ENCODE measurements at places on chromosomes 6 and 20.

GRCh38 chr6:88761237-88762031 lies 202.0 kb downstream of the RNGTT start:
- DNase-seq = no peak

DNA sequence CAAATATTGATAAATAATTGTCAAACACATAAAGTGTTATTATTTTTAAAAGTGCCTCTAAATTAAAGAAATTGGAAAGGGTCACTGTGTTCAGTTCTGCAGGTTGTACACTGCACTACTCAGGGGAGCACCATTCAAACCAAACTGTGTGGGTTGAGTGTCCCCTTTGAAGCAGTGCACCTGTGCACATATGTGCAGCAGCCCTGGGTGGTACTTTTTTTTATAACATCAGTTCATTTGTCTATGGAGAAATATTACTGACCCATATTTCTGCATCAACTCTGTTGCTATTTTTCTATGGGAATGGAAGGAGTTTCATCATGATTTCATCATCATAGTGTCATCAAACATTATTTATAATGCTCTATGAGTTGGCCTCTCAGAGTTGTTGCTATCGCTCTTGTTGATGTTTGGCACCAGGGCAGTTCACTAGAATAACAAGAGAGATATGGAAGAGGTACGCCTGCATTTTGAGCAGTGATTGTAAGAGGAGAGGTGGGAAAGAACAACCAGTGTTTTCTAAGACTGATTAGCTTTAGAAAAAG lies 457.6 kb downstream of the TFAP2A start:
- no peak for DNase-seq

- DNase-seq = no peak
These were observed 143.7 kb downstream of the TENT5A start for GRCh38 chr6:81608776-81609175.

DNA sequence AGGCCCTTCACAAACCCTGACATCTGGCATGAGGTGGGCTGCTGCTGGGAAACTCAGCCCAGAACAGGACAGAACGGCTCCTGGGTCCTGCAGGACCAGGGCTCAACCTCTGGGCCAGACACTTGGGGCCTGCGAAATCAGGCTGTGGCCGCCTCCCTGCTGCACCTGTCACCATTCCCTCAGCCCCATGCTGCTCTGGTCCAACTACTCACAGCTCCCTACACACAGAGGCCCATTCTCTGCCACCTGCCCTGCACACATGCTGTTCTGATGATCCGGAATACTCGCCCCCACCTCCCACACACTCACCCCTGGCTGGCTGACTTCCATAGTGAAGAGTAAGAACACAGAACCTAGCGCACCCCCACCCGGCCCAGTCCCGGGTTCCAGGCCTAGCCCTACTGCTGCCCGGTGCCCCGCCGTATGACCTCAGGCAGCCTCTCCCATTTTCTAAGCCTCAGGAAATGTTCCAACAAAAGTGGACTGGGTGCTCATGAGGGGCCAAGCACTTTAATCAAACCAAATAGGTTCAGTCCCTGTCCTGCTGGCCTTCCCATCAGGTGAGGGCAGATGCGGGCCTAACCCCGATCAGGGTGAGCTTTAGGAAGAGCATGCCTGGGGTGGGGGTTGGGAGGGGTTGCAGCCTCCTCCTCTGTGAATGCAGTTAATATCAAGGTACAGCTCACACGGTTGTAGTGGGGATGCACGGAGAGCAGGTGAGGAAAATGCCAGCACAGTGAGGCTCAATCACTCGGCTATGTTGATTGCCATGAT lies 3.9 kb downstream of the PEDS1 start:
- no peak for DNase-seq

DNA sequence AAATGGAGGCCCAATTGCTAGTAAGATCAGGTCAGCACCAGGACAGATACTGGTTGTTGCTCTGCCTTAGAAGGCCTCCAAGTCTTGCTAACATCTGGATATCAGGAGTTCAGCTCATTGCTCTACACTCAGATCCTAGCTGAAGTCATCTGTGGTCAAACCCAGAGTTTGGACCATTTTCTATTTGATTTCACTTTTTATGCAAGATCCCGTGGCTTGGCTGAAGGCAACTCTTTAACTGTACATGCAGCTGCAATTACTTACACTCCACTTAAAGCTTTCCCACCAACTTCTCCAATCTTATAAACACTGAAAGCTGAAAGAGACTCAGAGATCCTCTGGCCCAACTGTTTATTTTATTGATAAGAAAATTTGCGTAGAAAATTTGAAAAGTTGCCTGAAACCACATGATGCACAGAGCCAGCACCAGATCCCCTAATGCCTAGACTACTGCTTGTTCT lies 2.7 kb downstream of the SLC17A2 start:
- no peak for DNase-seq

- DNase-seq = no peak
These were observed 514.5 kb upstream of the GJE1 start for GRCh38 chr6:141618180-141618581.

DNA sequence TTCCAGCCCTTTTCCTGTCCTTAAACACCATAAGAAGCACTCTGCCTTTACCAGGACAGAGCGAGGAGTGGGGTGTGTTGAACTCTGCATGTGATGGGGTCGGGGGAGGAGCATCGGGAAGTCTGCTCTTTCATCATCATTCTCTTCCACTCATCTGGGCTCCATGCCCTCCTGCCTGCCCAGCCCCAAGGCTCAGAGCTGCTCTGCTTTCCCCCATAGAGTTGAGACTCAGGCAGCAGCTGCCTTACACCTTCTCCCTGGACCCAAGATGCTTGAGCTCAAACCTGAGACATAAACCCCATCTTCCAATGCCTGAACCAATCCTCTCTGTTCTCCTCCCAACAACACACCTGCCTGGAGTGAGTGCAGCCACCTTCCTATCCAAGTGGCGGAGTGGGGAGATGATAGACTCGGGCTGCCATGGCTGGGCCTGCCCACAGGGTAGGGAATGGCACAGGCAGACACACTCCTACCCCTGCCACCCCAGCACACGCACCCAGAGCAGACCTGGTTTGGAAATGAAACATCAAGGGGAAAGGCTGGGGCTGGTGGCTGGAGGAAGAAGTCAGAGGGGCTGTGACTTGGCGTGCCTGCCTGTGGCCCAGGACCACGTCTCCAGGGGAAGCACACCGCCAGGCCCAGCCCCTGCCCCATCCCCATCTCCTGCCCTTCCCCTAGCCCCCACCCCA lies 28.4 kb downstream of the TFEB start:
- DNase-seq = no peak

- DNase-seq = no peak
These were observed 122.0 kb upstream of the TMEM170B start for GRCh38 chr6:11415557-11415956.

All from GM04503 (cell line).